Brain microvascular endothelial cell (primary cell): ENCODE measurements at places on chromosomes 1 and 21.

GRCh38 chr1:101064697-101065096, 39.1 kb upstream of the DPH5 start:
- no peak for DNase-seq

- no peak for DNase-seq
Observed at GRCh38 chr1:171636141-171636540, 14.1 kb downstream of the MYOCOS start.

GRCh38 chr1:242432491-242433095, 91.9 kb downstream of the PLD5 start:
- DNase-seq = no peak

DNA sequence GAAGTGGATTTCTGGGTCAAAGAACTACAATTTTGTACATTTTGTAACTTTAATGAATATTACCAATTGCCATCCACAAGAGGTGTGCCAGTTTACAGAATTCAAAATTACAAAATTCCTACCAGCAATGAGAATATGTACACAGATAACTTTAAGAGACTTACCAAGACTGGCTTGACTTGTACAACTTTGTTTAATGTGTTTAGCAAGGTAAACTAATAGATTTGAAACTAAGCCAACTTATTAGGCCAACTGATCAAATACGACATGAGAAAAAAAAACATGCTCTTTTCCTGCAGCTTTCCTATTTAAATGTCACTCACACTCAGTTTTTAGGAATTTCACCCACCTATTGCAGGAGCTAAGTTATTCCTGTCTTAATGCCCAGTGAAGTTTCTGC, 11.4 kb downstream of the EXOC8 start:
- DNase-seq = no peak

DNA sequence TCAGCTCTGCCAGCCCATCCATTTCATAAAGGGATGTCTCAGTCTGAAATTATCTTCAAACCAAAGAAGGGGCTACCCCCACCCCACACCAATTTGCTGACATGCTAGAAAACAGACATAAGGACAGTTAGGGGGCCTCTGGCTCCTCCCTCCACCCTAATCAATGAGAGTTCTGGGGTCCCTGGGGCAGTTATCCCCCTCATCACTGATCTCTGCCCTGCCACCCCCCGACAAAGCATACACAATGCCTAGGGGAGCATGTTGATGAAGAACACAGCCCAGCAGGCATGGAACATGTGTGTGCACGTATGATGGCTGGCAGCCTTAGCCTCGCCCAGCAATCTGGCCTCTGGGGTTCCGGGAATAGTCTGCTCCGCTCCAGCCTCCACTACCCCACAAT, 58.9 kb downstream of the RHBG start:
- no peak for DNase-seq

- DNase-seq = no peak
Observed at GRCh38 chr1:150309758-150310508, 11.4 kb upstream of the PRPF3 start.

DNA sequence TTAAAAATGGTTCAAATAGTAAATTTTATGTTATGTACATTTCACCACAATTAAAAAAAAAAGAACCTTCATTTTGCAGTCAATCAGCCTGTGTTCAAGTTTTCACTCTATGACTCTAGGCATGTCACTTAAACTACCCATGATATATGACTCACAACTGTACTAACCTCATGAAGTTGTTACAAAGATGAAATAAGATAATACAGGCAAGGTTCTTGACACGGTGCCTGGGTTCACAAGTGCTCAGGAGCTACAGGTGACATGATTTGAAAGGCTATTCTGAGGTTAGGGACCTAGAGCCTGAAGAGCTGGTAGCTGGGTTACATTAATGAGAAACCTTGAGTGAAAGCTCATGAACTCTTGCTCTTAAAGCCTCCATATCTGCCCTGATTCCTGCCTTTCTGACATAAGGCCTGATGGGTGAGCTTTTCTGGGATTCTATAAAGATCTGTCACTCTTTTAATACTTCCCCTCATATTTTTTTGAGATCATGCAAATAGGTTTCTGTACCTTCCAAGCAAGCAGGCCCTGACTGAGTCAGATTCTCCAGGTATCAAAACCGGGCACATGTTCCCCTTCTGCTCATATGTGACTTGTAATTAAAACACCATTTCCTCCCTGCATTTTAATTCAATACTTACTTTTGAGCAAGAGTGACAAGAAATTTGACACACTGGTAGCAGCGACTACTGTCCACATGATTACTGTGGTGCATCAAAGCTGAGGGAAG, 34.0 kb downstream of the PCSK9 start:
- no peak for DNase-seq

DNA sequence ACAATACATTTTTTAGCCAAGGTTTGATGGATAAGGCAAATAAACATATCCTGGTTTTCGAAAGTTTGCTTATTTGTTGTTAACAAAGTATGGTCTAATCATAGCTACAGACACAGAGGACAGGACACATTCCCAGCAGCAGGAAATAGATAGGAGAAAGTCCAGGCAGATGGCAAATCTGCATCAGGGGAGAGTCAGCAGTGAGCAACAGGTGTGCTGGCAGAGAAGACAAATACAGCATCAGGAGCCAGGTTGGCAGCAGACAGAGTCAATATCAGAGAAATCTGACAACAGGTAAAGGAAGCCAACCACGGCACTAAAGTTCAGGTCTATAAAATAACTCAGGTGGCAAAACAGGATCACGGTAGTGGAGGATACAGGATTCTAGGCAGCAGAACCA, 210.7 kb upstream of the PTBP2 start:
- DNase-seq = no peak

- DNase-seq = no peak
Observed at GRCh38 chr1:61253912-61254633, 171.7 kb downstream of the NFIA start.

DNA sequence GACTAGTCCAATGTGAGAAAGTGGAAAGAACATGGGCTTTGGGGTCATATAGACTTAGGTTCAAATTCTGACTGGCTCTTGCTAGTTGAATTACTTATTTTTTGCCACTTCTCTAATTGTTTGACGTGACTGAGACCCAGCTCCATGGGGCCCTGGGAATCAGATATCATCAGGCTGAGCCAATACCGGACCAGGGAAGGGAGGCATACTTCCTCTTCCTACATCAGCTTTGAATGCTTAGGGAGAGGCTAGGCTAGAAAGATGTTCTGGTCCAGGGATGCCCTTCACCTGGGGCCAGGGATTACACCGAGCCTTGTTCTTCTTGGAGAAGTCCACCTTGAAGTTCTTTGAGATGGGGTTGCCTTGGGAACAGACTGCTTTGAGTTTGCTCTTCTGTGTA, 3.7 kb upstream of the NR1I3 start:
- DNase-seq = no peak

DNA sequence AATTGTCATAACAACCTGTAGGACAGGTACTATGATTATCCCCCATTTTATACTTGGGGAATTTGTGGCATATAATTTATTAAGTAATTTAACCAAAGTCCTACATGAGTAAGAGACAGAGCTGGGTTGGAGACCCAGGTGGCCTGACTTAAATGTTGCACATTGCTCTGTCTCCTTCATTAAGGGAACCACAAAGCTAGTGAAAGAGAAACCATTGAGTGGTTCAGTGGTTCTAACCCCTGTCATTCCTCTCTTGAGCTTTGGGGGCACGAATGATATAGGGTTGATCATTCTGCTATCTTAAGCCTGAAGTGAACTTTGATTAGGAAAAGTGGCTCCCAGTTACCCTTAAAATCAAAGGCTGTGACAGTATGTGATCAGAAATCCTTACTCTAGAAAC, 5.3 kb upstream of the MAP3K7CL start:
- no peak for DNase-seq

DNA sequence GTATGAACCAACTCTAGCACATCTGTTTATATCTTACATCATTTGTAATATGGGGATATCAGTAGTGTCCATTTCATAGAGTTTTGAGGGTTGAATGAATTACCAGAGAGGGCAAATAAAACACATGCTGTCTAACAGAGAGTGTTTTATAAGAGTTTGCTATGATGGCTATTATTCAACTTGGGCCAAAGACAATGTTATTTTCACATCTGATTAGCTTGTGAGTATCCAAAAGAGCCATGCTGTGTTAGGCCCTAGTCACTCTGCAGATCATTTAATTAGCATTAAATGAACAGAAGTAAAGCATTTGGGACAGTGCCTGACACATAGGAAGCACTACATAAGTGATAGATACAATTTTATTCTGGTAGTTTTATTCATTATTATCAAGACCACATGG, 4.2 kb upstream of the RNF11 start:
- no peak for DNase-seq

GRCh38 chr1:56070601-56071000, 508.8 kb downstream of the PLPP3 start:
- no peak for DNase-seq

DNA sequence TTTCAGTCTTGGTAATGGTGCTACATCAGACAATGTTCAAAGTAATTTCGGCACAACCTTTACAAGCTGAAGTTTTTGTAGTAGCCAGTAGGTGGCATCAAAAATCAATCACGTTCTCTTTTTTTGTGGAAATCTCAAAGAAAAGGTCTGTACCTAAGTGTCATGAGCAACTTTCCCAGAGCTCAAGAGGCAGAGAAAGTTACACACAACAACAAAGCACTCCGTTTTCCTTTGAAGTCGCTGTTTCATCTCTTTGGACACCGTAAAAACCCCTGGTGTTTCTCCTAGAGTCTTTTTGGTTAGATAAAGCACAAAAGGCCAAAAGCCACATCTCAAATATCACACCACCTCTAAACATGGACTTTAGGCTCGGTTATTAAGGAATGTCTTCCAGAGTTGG, 131.6 kb downstream of the LHX8 start:
- DNase-seq = peak; percentile 16

DNA sequence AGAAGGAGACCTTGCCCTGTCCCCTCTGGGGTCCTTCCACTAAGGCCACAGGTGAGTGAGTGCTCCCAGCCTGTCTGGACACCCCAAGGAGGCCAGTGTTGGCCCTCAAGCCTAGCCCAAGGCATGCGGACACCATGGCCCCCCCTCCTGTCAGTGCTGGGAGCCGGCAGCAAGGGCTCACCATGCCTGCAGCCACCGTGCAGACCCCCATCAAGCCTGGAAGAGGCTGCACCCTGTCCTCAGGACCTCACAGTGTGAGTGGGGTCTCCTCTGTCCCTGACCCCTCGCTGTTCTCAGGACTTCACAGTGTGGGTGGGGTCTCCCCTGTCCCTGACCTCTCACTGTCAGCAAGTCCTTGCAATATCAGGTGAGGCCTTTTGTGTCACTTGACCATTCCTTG, 33.2 kb upstream of the PRSS38 start:
- DNase-seq = no peak

GRCh38 chr1:108010581-108010980, 45.6 kb upstream of the VAV3 start:
- DNase-seq = no peak

GRCh38 chr1:204211046-204211445, 2.7 kb downstream of the GOLT1A start:
- no peak for DNase-seq

GRCh38 chr1:59354709-59355337, 57.9 kb downstream of the FGGY start:
- no peak for DNase-seq

- peak; percentile 31 for DNase-seq
Observed at GRCh38 chr1:111516005-111516535, 12.6 kb upstream of the ADORA3 start.

- no peak for DNase-seq
Observed at GRCh38 chr21:45912611-45913417, 68.8 kb upstream of the COL6A1 start.

GRCh38 chr1:55716610-55717009, 501.4 kb upstream of the USP24 start:
- peak; percentile 67 for DNase-seq

GRCh38 chr1:81231729-81232038, 569.0 kb upstream of the ADGRL2 start:
- no peak for DNase-seq

GRCh38 chr1:45583666-45584350, at the start of gene NASP:
Gene NASP (plus strand): TSS chr1:45584041. CDS start chr1:45584147, 106 bp downstream.
- DNase-seq = peak; percentile 86

GRCh38 chr1:12436817-12437599, 181.0 kb downstream of the DHRS3 start:
- peak; percentile 62 for DNase-seq

DNA sequence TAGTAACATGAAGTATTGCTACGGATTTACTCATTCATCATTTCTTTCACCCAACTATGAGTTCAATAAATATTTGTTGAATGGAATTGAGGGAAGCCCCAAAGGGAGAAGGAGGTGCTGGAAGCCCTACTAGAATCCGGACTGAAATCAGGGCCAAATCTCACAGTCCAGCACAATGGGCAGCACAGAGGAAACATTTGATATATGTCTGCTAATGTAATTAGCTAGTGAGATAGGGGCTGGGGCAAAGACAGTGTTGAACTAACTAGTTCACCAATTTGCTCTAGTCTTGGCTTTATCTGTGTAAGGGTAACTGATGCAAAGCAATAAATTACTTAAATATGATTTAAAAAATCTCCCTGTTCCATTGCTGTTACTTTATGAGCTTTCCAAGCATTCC, 26.1 kb upstream of the SLC30A1 start:
- DNase-seq = no peak

DNA sequence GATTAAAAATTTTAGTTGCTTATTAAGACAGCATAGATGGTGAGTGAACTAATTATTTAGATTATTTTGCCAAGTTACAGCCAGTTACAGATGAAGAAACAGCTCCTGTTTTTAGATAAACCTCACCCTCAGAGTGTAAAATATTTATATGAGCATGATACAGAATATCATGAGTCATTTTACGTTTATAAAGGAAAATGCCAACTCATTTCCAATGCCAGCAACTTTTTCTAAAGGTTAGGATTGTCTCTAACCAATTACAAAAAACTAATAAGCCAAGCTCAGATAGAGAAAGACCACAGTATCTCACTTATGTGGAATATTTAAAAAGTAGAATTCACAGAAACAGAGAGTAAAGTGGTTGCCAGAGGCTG, 590.1 kb downstream of the LTN1 start:
- DNase-seq = no peak

DNA sequence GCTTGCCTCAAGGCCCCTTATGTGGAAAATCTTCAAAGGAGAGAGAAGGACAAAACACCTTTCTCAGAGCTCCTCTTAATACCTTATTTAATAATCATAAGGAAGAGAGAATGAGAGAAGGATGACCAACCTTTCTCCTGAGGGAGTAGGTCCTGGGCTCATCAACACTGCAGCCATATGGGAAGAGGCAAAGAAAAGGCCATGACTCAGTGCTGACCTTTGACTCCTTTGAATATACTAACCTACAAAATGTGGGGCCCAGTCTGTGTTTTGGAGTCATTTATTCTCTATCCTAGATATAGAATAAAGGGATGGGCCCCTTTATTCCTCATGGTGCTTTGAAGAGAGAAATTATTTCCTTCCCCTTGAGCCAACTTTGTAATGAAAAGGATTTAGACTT, 38.3 kb downstream of the CAMSAP2 start:
- no peak for DNase-seq
